ENCODE measurements at places on chromosomes 6 and 20.

GRCh38 chr20:49272654-49273053, 5.2 kb downstream of the ZNFX1 start:
- no peak for DNase-seq

DNA sequence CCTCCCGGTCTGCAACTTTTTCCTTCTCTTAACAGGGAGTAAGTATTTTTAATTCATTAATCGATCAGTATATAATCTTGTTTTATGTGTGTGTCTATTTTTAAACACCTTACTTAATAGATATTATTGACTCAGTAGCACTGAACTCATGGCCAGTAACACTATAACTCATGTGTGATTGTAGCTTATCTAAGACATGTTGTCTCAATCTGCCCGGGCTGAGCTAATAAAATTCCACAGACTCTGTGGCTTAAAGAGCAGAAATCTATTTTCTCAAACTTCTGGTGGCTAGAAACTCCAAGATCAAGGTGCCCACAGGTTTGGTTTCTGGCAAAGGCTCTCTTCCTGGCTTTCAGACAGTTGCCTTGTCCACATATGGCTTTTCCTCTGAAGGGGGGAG, 68.8 kb upstream of the TNFAIP3 start:
- no peak for DNase-seq

DNA sequence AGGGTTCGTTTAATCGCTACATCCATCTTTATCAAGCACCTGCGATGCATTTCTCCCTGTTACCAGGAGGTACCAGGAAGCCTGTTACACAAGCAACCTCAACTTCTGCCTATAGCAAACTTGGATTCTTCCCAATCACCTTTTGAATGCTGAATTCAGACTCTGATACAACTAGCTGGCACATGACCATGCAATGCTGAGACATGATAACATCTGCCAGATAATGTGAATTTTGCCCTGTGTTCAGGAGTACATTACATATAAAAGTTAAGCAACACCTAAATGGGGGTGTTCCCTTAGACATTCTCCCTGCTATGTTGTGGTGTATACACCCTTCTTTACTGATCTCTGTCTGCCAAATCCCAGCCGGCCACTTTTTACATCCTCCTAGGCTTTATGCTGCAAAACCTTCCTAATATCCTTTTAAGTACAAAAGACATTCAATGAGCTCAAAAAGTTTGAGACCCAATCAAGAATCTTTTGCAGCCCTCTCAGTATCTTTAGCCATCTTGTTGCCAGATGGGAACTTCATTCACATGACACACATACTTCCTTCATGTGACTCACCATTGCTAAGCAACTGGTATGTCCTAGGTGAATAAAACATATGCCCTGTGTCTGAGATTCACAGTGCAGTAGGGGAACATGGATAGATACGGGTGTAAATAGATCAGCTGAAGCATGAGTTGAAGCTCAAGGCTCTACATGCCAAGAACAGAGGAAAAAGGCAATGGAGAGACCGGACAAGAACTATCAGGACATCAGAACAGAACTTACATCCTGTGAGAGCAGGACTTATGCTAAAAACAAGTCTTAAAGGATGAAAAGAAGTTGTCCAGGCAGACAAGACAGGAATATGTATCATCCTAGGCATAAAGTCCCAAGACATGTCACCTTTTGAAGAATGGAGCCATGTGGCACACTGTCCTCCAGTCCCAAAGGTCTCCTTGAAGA, 84.3 kb downstream of the ZHX3 start:
- DNase-seq = no peak

- DNase-seq = no peak
These were observed 203.7 kb upstream of the RSPO3 start for GRCh38 chr6:126914801-126915200.

DNA sequence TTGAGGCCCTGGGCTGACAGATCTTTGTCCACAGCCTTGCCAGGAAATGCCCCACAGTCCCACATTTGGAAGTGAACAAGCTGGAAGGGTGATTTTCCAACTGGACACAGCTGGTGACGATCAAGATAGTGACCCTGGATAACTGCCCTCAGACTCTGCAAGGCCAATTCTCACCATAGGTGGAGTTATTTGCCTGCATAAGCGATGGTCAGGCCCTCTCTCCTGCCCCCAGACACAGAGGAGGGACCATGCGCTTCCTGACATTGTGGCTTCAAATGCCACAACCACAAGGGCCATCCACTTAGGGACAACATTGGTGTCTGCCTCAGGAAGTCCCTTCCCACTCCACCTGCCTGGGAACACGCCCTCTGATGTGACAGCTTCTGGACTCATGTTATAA, 96.0 kb downstream of the JPH2 start:
- no peak for DNase-seq

- no peak for DNase-seq
These were observed 978 bp downstream of the WFDC6 start for GRCh38 chr20:45538209-45538799.

DNA sequence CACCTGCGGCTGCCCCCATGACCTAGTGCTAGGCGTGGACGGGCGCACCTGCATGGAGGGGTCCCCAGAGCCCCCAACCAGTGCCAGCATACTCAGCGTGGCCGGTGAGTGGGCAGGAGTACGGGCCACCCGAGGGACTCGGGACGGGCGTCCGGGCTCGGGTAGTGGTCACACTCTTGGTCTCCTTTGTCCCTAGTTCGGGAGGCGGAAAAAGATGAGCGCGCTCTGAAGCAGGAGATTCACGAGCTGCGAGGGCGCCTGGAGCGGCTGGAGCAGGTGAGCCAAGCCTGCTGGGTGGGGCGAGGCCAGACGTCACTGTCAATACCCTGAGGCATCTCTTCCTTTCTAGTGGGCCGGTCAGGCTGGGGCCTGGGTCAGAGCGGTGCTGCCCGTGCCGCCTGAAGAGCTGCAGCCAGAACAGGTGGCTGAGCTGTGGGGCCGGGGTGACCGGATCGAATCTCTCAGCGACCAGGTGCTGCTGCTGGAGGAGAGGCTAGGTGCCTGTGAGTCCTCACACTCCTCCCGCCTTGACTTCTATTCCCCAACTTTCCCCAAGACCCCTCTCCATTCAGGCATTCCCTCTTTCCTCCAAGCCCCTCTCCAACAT, 2.9 kb downstream of the EGFL8 start:
- no peak for DNase-seq

DNA sequence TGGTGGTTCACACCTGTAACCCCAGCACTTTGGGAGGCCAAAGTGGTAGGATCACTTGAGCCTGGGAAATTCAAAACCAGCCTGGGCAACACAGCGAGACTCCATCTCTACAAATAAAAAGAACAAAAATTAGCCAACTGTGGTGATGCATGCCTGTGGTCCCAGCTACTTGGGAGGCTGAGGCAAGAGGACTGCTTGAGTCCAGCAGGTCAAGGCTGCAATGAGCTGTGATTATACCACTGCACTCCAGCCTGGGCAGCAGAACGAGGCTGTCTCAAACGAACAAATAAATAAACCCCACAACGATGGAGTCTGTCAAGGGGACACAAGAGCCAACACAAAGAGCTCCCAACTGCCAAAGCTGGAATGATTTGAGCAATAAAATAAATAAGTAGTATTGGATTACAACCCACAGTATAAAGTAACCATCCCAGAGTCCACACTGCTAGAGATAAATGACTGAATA, 13.5 kb downstream of the ZMYND8 start:
- no peak for DNase-seq

DNA sequence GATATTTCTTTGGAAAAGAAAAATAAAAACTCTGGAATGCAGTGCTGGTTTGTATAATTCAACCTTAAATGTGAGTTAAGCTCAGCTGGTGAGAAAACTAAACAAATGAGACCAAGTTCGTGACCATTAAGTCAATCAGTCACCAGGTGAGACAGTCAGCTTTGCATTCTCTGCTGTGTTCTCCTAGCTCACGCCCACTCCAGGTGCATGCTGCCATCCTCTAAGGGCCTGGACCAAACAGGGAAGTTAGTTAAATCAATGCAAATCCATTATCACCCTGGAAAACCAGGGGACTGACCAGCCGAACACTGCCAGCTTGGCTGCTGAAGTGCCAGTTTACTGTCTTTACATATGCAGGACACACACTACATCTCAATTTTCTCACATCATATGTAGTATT, 7.2 kb downstream of the TPBG start:
- no peak for DNase-seq

DNA sequence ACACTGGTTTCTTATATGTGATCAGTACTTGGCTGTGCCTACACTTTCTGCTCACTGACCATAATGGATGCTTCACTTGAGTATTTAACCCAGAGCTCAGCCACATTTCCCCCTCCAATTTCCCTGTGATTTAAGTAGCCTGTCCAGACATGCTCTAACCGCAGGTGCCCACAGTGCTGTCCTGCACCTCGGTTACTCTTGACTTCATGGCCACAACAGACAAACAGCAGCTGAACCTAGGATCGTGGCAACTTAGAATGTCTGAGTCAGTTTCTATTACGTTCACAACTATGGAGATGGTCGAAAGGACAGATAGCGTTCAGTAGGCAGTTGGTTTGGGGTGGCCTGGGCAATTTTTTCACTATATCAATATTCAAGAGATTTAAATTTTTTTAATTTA, 306.9 kb upstream of the SGK1 start:
- DNase-seq = no peak

DNA sequence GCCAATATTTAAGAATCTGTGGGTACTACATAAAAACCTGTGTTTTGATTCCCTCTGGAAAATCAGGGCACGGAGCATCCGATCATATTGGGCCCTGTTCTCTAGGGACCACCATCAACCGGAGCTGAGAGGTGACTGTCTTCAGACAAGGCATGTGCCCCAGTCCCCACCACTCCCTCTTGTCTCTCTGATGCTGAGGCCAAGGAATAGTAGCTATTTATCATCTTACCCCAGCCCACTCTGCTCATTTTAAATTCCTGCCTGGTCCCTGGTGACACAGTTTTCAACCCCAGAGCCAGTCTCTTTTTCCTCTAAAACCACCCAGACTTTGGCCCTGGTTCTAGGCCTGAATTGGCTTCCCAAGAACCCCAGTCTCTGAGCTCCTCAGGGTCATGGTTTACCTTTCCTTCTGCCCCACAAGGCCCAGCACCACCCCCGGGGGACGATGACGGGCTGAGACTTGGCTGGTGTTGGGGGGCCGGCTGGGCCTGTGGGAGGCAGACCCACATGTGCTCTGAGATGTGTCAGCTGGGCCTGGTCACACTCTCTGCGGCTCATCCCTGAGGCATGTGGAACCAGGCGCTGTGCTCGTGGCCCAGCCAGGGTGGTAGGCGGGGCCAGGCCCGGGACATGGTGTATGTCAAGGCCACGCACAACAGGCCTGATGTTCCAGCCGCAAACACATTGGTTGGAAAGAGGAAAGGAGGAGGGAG, 114.4 kb downstream of the CEBPB start:
- no peak for DNase-seq

GRCh38 chr6:35084511-35085203, 56.5 kb downstream of the TCP11 start:
- no peak for DNase-seq

DNA sequence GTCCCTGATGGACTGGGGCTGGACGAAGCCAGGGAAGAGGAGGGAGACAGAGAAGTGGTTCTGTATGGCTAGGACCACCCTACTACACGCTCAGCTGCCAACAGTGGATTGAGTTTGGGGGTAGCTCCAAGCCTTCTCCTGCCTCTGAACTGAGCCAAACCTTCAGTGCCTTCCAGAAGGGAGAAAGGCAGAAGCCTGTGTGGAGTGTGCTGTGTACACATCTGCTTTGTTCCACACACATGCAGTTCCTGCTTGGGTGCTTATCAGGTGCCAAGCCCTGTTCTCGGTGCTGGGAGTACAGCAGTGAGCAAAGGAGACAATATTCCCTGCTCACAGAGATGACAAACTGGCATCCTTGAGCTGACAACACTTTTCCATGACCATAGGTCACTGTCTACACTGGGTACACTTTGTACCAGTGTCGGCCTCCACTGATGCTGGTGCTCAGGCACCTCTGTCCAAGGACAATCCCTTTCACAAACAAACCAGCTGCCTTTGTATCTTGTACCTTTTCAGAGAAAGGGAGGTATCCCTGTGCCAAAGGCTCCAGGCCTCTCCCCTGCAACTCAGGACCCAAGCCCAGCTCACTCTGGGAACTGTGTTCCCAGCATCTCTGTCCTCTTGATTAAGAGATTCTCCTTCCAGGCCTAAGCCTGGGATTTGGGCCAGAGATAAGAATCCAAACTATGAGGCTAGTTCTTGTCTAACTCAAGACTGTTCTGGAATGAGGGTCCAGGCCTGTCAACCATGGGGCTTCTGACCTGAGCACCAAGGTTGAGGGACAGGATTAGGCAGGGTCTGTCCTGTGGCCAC, 11.3 kb upstream of the RBCK1 start:
- DNase-seq = no peak

GRCh38 chr6:108866798-108867197, 18.6 kb downstream of the ARMC2 start:
- DNase-seq = no peak

GRCh38 chr6:150129616-150130505, 13.0 kb upstream of the PPP1R14C start:
- no peak for DNase-seq
